Left lobe of liver (tissue), 2 donors: ENCODE measurements at places on chromosomes 6 and 20.

- DNase-seq = peak; percentile 41
These were observed 18.9 kb downstream of the NPEPL1 start for GRCh38 chr20:58711266-58712051.

DNA sequence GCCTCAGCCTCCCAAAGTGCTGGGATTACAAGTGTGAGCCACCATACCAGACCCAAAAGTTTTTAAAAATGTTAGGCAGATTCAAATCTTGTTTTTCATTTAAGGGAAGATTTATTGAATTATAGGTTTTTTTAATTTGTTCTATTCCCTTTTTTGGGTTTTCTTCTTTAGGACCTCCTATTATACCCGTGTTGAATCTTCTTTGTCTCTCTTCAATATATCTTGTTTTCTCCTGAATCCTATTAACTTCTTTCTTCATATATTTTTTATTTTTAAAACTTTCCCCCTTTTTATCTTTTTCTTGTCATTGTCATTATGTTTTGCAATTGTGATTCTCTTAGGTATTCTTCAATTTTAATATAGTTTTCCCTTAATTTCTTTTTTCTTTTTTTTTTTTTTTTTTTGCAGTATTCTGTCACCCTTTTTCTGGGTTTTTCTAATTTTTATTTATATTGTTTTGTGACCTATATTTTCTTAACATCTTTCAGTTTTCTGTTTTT lies 45.9 kb upstream of the NOP56 start:
- no peak for DNase-seq

GRCh38 chr6:74585753-74586152 lies 620.1 kb downstream of the COL12A1 start:
- no peak for DNase-seq

GRCh38 chr6:17867880-17868279 lies 119.6 kb downstream of the KIF13A start:
- no peak for DNase-seq

DNA sequence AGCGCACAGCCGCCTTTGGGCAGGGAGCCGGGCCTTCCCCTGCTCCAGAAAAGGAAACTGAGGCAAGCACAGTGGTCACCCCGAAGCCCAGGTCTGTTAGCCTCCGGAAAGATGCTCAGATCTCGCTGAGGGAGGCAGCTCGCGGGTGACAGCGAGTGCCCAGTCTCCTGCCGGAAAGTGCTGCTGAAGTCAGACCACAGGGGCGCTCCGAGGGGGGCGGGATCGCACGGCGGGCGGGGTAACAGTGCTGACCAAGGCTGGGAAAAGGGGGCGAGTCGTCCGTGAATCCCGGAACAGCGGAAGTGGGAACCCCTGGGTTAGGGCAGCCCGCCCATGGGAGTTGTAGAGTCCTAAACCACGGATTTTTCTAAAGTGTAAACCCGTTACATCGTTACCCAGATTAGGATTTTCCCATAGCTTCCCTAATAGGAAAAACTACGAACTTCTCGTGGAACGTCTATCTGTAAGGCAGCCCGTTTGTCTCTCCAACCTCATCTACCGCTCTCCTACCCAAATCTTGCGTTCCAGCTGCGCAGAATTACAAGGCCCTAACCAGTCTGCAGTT lies 504 bp downstream of the VPS16 start:
- peak; percentile 58 for DNase-seq

- peak; percentile 83 for DNase-seq
These were observed 121.7 kb upstream of the SLC2A12 start for GRCh38 chr6:134173936-134174671.

DNA sequence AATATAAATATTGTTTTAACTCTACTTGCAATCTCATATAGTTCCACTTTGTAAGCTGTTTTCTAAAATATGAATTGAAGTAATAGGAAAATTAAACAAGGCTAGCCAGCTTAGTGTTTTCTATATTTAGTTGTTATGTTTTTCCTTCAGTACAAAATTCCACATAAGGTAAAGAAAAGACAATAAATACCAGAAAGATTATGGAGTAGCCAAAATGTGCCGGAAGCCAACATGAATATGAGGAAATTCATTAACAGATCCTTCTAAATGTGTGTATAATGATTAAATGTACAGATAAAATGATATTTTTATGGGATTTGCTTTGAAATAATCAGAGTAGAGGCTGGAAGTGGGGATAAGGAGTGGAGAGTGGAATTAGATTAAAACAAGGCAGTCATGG lies 52.5 kb upstream of the COL21A1 start:
- no peak for DNase-seq

- no peak for DNase-seq
These were observed 125.1 kb downstream of the SNX5 start for GRCh38 chr20:17843246-17844132.

DNA sequence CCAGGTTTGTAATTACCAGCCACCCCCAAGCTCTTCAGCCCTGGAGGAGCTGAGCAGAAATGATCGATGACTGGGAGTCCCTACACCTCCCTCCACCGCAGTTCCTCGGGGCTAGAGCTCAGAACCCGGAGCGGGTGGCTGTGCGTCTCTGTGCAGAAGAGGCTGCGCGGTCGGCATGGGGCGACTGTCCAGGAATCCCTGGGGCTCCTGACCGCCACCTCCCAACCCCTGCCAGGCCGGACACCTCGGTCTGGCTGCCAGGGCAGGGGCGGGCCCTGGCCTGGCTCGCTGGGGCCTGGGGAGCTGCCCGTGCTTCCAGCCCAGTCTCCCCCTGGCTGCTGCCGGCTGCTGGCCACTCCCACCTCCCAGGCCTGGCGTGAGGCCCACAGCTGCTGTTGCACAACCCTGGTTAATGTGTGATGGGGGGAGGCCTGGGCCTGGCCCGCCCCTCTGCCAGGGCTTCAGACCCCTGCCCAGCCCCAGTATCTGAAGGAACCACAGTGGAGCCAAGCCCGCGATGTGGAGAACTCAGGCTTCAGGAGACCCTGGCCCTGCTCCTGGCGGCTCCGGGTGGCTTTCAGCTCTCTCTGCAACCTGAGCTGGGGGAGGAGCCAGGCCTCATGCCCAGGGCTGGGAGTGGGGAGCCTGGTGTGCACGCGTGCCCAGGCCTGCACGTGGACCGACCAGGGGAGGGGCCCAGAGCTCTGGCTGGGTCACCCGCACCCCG lies 1.2 kb downstream of the SLC2A4RG start:
- DNase-seq = peak; percentile 98

DNA sequence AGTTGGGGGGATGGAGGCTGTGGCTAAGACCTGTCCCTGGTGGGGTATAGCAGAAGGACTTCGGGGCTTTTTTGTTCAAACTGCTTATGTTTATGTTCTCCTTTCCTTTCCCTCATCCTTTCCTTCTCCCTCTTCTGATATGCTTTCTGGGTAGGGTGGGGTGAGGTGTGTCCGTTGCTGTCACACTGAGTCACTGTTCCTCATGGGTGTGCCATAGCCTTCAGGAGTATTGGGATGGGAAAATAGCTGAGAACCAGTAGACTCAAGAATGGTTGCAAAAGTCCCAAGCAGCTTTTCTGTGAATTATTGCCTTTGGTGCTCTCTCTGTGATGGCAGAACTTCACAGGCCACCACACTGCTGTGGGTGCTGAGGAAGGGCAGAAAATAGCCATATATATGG lies 39.6 kb downstream of the TPD52L1 start:
- no peak for DNase-seq

- no peak for DNase-seq
These were observed 183.8 kb upstream of the TCF21 start for GRCh38 chr6:133705066-133705465.
